ENCODE measurements at places on chromosomes 12 and 14.

- no peak for DNase-seq
Observed at GRCh38 chr14:104680056-104680805, 9.2 kb upstream of the INF2 start.

- no peak for DNase-seq
Observed at GRCh38 chr12:177980-178828, 35.8 kb downstream of the SLC6A12 start.

DNA sequence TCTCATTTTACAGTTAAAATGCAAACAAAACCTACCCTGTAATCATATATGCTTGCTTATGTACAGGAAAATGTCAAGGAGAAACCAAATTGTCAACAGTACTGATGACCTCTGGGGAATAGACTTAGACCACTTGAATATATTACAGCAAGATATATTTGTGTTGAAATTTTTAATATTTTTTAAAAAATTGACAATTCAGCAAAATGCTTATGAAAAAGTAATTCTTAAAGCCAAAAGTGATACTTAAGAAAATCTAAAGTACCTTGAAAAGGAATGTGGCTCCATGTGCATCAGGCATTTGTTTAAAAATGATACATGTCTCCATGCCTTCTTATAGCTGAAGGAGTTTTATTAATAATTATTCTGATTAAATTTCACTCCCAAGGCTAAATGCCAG, 49.2 kb downstream of the PTPN21 start:
- DNase-seq: no peak

DNA sequence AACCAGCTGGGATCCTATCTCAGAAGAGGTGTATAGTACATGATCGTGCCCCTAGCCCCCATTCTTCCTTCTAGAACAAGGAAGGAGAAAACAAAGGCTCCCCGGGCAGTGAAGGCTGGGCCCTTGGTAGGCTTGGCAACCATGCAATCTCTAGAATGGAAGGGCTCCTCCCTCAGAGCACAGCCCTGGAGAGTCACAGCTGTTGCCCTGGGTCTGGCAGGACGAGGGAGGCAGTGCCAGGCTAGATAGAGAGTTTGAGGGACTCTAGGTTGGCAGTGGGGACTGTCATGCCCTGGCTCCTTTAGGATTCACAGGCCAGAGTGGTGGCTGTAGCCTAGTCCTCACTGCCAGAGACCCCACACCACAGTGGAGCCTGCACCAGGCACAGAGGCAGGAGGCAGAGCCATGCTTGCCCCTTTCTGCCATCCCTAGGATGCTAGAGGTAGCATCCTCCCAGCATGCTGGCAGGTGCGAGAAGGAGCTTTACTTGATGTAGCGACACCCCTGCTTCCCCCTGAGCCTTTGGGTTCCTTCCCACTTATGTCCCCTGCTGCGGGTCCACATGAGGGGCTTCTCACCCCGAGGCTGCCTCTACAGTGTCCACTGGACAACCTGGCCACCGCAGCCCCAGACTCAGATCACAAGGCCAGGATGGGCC, 33.4 kb upstream of the CIPC start:
- DNase-seq: no peak

- DNase-seq: no peak
Observed at GRCh38 chr12:117120787-117121186, 21.6 kb upstream of the TESC start.

DNA sequence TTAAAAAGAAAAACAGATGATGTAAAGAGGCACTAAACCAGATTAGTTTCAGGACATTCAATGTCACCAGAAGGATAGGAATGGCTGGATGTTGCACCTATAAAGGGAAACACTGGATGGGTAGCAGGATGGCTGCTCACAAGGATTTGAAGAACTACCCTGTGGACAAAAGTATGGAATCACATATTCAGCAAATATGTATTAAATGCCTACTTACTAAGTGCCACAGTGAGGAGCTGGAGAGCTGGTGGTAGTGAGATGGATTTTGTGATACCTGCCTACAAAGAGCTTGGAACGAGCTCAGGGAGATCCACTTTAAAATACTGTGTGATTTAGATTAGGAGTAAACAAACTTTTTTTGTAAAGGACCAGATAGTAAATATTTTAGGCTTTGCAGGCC, 316.2 kb downstream of the PAWR start:
- DNase-seq: no peak

DNA sequence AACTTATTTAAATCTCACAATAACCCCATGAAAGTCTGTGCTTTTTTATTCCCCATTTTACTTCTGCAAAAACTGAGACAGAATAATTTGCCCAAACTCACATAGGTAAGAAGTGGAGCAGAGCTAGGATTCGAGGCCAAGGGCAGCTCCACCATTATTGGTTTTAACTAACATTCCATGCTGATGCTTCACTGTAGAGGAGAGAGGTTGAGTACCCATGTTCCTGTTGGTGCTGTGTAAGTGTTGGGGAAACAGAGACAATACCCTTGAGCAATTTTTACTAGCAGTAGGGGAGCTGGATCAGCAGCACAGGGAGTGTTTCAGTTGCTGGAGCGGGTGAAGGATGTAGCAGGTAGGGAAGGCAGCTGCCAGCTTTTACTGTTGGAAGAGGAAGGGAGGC, 21.1 kb downstream of the RASSF8 start:
- no peak for DNase-seq

DNA sequence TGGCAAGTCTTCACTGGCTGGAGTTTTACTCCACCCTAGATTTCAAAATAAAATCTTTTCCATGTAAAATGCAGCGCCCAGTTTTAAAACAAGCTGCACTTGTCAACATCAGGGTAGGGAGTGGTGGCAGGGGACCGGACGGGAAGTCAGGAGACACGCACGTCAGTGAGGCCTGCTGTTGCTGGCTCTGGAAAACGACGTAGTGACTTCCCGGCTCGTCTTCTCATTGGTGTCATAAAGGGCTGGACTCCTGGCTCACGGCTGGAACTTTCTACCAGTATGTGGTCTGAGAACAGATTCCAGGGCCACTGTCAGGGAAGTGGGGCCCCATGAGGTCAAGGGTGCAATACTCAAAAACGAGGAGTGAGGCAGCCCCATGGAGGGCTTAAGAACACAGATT, 64.2 kb upstream of the FOXN3 start:
- no peak for DNase-seq

DNA sequence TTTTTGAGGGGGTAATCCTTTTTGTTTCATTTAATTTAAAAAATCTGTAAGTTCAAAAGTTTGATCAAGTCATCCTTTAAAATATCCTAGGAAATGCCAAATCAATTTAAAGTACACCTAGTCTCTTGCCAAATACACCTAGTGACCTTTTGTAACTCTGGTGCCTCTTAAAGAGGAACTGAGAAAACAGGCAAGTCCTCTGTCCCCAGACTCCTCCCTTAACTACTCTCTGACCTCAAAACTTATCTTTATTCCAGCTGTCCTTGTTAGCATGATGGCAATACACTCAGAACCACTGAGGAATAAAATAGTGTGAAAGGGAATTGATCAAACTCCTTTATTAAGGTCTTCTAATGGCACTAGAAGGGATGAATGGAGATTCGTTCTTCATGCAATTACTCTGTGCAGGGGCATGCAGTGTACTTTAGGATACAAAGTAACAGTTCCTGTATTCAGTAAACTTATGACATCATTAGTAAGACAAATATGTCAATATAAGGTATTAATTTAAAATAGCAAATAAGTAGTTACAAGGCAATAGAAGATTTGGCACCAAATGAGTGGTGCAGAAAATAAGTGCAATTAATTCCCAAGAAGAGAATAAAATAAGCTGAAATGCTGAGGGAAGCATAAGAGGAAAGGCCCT, 3.3 kb downstream of the FAR2 start:
- no peak for DNase-seq

DNA sequence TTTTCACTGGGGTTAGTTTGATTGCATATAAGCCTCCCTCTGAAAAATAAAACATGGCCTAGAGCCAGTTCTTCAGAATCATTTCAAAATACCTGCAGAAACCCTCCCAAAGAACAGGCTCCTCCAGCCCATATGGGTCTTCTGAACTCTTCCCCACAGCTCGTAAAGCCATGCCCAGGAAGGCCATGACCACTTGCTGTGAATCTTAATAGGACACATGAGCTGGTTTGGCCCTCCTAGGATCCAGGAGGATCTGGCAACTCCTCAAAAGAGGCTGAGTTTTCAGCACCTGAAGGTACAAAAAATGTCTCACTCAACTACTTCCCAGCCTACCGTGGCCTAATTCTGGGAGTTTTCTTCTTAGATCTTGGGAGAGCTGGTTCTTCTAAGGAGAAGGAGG, 2.4 kb downstream of the MYBPC1 start:
- DNase-seq: no peak

DNA sequence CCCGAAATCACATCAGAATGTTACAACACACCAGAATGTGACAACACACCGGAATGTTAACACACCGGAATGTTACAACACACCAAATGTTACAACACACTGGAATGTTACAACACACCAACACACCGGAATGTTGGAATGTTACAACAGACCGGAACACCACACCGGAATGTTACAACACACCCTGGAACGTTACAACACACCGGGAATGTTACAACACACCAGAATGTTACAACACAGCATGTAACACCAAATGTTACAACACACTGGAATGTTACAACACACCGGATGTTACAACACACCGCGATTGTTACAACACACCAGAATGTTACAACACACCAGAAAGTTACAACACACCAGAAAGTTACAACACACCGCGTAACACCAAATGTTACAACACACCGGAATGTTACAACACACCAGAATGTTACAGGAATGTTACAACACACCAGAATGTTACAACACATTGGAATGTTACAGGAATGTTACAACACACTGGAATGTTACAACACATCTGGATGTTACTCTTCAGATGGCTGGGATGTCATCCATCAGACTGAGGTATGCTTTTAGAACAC, 21.1 kb downstream of the CHFR start:
- DNase-seq: no peak

- DNase-seq: no peak
Observed at GRCh38 chr12:107238296-107238695, 144.9 kb upstream of the CRY1 start.

- DNase-seq: no peak
Observed at GRCh38 chr14:89978656-89979055, 22.9 kb downstream of the TDP1 start.

- DNase-seq: no peak
Observed at GRCh38 chr12:131413006-131413405, 297.9 kb upstream of the SFSWAP start.

DNA sequence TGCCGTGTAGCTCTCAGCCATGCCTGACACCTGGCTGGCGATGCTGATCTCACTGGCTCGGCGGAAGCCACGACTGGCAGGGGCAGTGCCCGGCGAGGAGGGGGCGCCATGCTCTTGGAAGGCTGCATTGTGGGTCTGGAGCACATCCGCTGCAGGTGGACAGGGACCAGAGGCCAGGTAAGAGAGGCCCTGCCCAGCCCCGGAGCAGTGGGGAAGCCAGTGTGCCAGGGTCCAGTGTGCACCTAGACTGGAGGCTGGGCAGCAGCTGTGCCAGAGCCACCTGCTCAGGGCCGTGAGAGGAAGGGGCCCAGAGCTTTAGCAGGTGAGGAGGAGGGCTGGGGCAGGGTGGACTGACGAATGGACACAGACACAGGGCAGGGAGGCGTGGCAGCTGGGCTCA, 10.1 kb downstream of the ARL6IP4 start:
- DNase-seq: no peak

- peak; percentile 87 for DNase-seq
Observed at GRCh38 chr12:120194534-120195395, at the start of gene GCN1. Gene GCN1, minus strand, starts transcription at chr12:120194715. Its CDS starts 18 bp downstream, at chr12:120194697.

DNA sequence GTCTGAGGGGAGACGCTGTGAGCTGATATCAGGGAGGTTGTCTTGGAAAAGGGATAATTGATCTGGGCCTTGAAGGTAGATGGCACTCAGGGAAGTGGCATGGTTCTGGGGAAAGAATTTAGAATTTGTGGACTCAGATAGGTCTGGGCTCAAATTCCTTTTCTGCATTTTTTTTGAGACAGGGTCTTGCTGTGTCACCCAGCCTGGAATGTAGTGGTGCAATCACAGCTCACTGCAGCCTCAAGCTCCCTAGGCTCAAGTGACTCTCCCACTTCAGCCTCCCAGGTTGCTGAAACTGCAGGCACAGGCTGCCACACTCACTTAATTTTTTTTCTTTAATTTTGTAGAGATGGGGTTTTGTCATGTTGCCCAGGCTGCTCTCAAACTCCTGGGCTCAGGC, 98.1 kb upstream of the NCOR2 start:
- DNase-seq: no peak

DNA sequence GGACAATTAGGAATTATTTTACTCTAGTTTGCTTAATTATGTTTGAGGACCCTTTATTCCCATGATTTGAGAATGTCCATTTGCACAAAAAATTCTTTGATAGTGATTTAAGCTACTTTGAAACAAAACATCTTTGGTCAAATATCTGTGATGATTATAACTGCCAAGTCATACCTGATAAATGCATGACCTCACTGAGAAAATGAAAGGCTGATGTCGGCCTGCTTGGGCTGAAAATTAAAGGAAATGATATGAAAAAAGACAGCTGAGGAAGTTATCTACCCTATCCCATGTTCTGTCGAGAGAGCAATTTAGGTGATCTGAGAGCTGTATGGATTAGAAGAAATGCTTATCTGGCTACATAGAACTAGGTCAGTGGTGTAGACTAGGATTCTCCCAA, 43.6 kb downstream of the ATL1 start:
- no peak for DNase-seq

DNA sequence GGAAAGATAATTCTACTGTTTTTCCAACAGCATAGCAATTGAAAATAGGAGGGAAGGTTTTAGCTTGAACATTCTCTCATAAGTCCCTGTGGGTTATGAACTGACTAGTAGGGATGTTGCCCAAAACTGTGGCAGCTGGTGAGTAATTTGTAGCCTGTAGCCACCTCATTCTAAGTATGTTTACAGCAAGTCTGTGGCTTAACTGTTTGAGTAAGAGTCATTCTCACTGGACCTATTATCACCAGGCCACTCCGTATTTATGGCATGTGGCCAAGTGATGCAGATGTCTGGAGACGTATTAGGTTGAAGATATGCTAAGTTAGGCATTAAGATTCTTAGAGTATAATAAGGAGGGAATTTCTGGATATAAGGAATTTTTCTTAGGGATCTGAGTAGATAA, 458.3 kb downstream of the ETNK1 start:
- DNase-seq: no peak

DNA sequence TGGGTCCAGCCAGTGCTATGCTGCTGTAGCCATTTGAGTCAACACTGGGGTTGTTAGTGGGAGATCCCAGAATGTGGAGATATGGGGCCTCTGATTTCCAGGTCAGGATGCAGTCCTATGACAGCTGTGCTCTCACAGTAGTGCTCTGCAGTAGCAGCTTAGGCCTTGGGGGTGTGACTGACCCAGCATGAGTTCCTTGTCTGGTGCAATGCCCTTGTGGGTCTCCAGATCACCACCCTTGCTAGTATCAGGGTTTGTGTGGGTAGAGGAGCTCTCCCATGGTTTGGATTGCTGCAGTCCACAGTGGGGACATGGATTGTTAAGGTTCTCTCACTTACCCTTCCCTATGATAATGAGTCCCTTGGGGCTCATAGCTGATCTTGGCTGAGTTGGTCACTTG, 113.7 kb downstream of the RAD51B start:
- no peak for DNase-seq

GRCh38 chr12:28318273-28318672, 128.0 kb downstream of the CCDC91 start:
- no peak for DNase-seq

Measured in stimulated activated CD4-positive, alpha-beta T cell treated with anti-CD3 and anti-CD28 coated beads, Interleukin-15, amount 100 ng/mL, for 48 hours (primary cell).